ENCODE measurements at places on chromosomes 5 and 9.

- DNase-seq = no peak
These were observed 18.7 kb upstream of the PSD2 start for GRCh38 chr5:139776861-139777260.

DNA sequence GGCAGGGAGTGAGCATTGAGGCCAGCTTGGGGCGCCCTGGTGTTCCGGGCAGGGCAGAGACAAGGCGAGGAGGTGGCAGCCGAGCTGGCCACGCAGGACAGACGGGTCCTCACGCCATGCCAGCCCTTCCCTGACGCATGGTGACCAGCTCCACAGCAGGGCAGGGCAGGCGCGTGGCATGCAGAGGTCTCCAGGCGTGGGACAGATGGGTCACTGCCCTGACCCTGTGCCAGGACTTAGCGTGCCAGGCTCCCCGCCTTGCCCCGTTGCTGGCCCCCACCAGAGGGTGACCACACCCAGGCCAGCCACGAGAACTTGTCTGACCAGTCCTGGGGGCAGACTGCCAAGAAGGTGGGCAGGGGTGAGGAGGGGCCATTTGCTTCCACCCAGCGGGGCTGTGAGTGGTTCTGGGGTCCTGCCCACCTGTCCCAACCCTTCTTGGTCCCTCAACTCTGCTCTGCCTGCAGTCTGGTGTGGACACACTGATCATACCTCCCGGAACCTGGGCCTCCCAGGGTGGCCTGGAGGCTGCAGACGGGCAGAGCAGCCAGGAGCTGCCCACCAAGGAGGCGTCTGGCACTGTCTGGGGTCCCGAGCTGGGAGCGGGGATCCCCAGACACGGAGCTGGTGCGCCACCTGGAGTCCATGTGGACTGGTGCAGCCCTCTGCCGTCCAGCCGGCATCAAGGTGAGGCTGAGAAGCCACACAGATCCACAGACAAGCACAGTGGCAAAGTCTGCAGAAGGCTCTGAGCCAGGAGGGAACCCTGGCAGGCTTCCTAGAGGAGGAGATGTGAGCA, at the start of gene RNF224:
RNF224 (plus strand) TSS at position 449 of the 799 bp plus-strand sequence. CDS start 834 bp downstream, outside the sequence.
- peak; percentile 64 for DNase-seq

GRCh38 chr5:107957051-107957450, 286.3 kb upstream of the EFNA5 start:
- DNase-seq = no peak

DNA sequence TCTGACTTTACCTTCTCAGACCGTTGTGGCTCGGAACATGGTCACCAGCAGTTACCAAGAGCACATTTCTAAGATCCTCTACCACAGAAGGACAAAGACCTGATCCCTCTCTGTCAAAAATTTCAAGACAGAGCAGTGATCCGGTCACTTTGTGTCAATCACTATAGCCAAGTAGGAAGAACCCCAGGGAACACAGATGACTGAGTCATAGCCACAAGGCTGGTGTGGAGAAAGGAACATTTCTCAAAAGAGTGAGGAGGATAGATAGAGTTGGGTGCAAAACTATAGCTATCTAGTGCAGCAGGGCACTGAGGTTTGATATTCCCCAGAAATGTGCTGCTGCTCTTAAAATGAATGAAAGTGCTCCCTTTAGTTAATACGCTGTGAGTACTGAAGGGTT, 130.7 kb upstream of the SMIM23 start:
- DNase-seq = no peak

DNA sequence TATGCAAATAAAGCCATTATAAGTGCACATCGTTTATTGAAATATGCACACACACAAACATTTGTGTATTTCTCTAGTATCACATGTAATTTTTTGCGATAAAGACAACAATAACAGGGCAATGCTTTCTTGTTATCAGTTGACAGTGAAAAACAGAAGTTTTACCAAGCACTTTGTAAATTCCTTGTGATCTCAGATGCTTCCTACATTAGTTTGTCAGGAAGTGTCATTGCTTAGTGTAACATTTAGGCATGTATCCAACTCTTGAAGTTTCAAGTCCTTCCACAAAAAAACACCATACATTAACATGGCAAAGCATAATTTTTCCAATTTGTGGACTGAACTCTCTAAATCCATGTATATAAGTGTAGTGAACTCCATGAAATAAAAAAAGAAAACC, 46.4 kb downstream of the MOCS2 start:
- no peak for DNase-seq

DNA sequence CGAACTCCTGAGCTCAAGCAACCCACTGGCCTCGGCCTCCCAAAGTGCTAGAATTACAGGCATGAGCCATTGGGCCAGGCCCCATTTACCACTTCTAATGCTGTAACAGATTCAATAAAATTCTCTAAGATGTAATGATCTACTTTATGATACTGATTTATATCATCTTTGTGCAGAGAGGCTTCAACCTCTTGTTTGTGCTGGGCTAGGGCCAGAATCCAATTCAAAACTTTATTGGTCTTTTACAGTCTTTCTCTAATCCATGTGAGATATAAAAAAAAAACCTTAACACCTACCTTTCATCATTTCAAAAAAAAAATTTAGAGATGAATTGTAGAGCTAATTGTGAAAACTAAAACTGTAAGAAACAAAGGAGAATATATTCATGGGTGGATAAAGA, 8.2 kb upstream of the BTF3 start:
- DNase-seq = no peak

DNA sequence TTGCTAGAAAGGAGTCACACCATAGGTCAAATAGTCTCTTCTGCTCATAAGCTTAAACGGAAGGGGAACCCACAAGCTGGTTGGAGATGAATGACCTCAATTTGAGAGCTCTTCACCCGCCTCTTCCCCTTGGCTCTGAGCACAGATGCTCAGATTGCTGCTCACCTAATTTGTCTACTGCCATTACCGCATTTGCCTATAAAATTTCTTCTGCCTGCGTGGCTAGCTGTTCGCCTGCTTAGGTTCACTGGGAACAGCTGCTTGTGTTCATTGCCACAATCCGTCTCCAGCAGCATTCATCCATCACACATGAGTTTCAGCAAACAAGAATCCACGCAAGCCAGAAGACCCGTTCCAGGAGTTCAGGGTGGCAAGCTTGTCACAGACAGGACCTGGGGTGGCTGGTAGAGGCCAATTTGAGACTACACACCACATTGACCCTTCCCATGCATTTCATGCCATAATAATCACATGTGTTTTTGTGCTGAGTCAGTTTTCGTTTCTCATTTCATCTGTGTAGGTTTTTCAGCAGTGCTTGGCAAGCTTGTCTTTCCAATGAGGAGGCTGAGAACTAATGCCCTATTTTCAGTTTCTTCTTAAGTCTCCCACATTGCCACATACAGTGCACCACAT, 50.2 kb upstream of the DNAH5 start:
- DNase-seq = no peak

- DNase-seq = no peak
These were observed 14.6 kb upstream of the RNU6ATAC start for GRCh38 chr9:134178768-134179551.

- DNase-seq = no peak
These were observed 406.8 kb downstream of the CCDC171 start for GRCh38 chr9:15959663-15960062.

- no peak for DNase-seq
These were observed 159.6 kb upstream of the STK32A start for GRCh38 chr5:147075187-147075586.

DNA sequence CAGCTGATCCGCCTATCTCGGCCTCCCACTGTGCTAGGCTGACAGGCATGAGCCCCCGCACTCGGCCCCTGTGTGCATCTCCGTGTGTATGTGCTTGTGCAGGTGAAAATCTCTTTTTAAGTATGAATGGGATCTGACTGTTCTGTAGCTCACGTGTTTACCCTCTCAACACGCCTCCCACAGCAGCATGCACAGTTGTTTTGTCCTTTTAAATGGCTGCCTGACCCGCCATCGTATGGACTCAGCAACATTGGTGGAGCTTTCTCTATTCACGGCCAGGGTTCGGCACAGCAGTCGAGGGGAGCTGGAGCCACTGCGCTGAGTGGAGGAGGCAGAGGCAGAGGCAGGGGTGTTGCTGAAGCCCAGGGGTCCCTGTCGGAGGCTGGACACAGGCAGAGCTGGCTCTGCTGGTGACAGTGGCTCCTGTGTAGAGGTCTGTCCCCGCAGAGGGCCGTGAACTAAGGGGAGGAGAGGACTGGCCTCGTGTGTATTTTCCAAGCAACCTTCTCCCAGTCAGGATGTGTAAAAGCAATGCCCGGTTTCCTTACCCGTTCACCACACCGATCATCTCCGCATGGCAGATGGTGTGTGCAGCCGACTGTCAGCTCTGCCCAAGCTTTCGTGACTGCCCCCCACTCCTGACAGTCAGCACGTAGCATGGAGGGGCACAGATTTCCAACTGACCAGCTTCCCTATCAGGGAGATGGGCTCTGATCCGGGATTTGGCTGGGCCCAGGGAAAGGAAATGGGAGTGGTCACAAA, 37.3 kb downstream of the MRPL36 start:
- DNase-seq = no peak

- no peak for DNase-seq
These were observed 42.5 kb downstream of the ADAM19 start for GRCh38 chr5:157533011-157533481.

GRCh38 chr5:180470361-180470760, 23.8 kb upstream of the CNOT6 start:
- no peak for DNase-seq

DNA sequence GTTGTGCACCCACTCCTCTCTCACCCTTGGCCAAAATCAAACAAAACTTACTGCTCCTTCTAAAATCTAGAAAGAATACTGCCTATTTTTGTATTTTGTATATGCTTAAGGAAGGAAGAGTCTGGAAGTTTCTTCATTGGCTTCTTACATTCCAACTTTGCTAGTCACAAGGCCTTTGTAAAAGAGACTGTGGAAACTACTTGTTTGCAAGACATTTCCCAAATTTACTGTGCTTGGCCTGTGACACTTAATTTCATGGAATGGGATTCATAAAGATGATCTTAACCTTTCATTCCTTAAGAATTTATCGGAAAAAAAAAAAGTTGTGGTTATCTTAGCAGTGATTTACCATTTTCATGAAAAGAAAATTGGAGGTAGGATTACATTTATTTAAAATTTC, 208.9 kb downstream of the VPS13A start:
- DNase-seq = no peak

DNA sequence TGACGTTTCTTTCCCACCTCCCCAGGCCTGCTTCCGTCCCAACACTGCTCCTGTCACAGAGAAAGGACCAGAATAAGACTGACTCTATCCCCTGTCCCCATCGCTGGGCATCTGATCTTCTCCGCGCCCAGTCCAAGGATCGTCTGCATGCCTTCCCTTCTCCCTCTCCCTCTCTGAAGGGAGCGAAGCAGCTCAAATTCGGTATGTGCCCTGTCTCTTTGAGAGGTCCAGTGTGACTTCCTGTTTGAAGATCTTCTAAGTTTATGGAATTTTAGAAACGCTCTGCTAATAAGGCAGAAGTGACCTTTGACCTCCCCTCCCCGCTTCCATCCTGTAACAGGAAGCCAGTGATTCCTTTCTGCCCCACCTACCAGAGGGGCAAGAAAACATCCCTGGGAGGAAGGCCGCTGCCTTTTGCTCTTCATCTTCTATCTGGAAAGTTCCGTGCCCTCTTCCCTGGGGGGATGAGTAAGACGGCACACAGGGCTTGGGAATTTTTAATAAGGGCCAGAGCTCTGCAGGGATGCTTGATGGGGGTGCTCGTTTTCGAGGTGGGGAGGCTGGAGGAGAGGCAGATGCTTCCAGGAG, 40.7 kb upstream of the RNU6ATAC start:
- no peak for DNase-seq

DNA sequence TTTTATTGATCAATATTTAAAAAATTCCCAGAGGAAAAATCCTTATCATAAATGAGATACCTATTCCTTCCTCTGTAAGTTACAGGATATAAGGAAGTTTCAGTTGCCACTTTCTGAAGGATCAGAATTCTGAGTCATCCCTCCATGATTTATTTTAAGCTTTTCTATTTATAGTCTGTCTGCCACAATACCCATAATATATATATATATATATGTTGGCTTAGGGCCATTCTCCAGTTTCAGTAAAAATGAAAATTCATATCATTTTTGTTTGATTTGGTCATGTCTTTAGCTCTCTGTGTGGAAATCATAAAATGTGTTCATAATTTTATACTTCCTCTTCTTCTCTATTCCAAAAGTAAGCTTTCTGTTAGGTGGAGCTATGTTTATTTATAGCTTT, 215.8 kb upstream of the CYLC2 start:
- no peak for DNase-seq

- no peak for DNase-seq
These were observed 241.2 kb downstream of the CETN3 start for GRCh38 chr5:90168399-90168798.

DNA sequence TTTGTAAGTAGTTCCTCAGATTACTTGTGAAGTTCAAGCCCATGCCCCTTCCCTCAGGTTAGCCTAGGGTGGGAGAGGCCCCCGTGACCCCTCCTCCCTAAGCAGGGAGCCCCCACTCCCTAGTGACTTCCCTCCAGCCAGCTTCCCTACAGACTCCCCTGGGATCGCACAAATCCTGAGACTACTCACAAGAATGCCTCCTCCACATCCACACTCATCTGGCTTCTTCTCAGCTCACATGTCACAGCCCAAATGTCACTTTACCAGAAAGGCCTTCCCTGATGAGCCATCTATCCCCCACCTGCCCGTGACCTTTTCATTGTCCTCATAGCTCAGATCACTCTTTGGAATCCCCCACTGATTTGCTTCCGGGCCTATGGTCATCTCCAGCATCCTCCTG, 96.7 kb upstream of the ARAP3 start:
- DNase-seq = no peak

DNA sequence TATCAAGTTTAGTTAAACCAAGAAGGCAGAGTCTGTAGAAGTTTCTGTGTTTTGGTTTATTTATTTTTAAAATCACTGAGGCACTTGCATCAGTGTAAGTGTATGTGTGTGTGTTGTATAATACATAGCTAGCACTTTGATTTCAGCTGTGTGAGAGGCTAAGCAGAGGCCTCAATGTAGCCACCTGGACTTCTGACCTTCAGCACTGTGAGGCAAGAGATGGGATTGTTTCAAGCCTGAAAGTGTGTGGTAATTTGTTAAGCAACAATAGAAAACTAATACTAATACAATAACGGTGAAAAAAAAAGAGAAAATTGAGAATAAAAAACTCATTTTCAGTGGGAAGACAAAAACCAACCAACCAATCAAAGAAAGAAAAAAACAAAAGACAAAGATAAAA, 327.3 kb downstream of the CDH18 start:
- no peak for DNase-seq

- no peak for DNase-seq
These were observed 370.1 kb downstream of the BNC2 start for GRCh38 chr9:16500386-16500785.

- DNase-seq = peak; percentile 41
These were observed 30.0 kb upstream of the TTLL11 start for GRCh38 chr9:122122903-122123632.

DNA sequence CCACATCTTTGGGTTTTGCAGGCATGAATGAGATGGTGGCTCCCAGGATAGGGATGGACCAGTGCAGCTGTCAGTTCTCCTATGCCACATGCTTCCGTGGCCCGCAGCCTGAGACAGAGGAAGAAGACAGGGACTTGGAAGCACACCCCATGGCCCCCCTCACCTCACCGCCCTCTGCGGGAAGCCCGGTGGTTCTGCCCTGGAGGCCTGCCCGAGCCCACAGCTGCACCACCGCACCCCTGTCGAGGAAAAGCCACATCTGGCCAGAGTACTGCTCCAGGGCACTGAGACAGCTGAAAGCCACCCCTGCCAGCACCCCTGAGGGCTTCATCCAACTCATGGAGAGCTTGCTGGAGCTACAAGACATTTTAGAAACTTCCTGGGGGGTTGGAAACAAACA, 7.6 kb upstream of the TRMT10B start:
- DNase-seq = no peak
